ENCODE measurements at places on chromosomes 16 and 17.
A peak's percentile ranks its signal among the peaks of the same experiment; 100 is the strongest.

DNA sequence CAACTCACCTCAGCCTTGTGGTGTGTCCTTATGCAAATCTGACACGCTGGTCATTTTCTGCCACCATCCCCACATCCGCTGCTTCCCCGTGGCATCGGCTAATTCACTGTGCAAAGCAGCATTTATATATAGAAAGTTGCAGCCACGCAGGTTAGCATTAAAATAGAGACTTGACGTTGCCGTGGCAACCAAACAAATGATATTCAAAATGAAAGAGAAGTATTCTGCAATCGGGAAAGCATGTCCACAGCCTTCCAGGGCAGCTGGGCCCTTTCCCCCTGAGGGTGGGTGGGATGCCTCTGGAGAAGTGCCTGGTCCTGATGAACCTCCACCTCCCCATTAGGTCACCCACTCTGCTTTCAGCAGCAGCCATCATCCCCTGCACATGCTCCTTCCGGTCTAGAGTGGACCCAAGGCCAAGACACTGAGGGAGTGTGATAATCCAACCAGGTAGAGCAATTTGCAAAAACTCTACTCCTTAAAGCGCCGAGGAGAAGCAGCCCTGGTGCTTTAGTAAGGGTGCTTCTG, 138.7 kb downstream of the GAS7 start:
- peak; percentile 25 for DNase-seq

- DNase-seq = no peak
These were observed 46.1 kb downstream of the WSB1 start for GRCh38 chr17:27339836-27340550.

DNA sequence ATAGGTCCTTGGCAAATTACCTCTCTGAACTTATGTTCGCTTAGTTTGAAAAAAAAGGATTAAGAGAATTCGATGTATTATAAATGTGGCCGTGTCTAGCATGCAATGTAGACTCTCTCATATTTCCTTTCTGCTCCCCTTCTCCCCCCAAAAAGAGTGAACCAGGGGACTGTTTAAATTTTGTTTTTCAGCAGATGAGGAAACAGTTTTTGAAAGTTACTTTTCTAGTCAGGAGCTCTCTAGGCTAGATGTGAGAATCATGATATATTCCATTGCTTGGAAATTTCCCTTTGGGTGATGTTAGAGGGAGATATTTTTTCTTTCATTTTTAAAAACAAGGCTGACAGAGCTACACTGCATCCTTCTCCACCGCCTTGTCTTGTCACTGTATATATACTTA, 1.1 kb upstream of the CDC27 start:
- DNase-seq = no peak

DNA sequence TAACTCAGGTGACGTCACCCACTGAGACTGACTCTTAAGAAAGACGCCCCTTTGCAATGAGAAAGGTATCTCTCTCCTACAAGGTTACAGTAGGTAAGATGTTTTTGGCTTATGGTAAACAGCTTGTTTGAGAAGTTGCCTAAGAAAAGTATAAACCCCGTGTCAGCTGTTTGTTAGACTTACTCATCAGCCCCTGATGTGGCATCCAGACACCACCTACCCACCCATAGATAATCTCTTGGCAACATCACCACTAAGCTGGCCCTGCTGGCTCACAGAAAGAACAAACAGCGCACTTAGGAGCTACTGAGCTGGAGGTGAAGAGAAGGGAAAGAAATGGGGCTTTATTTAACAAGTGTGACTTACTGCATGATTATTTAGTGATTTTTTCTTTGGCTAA, 121.0 kb downstream of the PARN start:
- no peak for DNase-seq

GRCh38 chr16:1416521-1416941, 2.0 kb upstream of the UNKL start:
- DNase-seq = no peak

DNA sequence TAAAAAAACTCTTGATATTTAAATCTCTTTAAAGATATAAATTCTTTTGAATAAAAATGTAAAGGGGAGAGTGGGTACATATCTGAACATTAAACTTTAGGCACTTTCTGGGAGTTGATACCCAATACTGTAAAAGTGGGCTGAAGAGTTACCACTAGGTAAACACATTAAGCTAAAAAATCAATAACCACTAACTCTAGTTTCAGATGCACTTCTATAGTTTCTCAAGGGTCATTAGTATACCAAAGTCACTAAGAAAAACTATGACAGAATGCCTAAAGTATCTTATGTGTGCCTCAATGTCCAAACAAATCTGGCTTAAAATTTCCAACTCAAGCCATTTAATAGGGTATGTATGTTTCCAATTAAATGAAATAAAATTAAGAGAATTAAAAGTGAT, 13.1 kb upstream of the CFDP1 start:
- no peak for DNase-seq

DNA sequence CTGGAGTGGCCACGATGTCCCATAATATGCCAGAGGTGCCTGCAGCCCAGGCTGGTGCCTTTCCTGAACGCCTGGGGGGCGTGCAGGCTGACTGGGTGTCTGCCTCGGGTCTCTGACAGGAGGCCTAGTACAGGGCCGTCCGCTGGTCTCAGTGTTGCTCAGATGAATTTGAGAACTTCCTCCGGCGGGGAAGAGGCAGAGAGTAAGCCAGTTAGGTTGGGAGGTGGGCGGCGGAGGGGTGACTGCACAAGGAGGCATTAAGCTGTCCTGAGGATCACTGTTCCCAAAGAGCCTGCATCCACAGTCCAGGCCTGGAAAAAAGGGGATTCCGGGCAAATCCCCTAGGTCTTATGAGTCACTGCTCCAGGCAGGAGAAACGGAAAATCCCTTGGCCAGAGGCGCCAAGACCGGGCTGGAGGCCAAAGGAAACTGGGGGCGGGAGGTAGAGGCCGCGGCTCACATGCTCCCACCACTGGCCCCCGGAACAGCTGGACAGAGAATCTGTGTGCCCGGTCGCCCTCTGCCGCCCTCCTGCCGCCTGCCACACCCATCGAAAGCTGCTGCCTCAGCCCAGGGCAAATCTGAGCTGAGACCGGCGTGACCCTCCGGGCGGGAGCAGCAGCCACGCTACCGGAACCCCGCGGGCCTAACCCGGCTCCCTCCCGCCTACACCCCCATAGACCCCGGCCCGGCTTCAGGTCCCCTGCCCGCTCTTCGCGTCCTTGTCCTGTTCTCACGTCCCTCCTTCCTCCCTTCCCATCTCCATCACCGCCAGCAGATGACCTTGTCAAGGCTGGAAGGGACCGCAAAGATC, 1.2 kb downstream of the TRIM47 start:
- peak; percentile 89 for DNase-seq

- peak; percentile 83 for DNase-seq
These were observed 24.8 kb downstream of the RAD51D start for GRCh38 chr17:35094902-35095301.

- DNase-seq = peak; percentile 64
These were observed at the start of gene CDT1 for GRCh38 chr16:88803264-88803987. TSS of gene CDT1 (plus strand) at chr16:88803789. CDS start at chr16:88803832, 43 bp downstream.

- no peak for DNase-seq
These were observed 343.3 kb downstream of the SEC14L1 start for GRCh38 chr17:77484111-77484510.

- no peak for DNase-seq
These were observed 4.5 kb upstream of the FOXL1 start for GRCh38 chr16:86573646-86574508.

- no peak for DNase-seq
These were observed 87.3 kb downstream of the SPECC1 start for GRCh38 chr17:20096430-20096829.

DNA sequence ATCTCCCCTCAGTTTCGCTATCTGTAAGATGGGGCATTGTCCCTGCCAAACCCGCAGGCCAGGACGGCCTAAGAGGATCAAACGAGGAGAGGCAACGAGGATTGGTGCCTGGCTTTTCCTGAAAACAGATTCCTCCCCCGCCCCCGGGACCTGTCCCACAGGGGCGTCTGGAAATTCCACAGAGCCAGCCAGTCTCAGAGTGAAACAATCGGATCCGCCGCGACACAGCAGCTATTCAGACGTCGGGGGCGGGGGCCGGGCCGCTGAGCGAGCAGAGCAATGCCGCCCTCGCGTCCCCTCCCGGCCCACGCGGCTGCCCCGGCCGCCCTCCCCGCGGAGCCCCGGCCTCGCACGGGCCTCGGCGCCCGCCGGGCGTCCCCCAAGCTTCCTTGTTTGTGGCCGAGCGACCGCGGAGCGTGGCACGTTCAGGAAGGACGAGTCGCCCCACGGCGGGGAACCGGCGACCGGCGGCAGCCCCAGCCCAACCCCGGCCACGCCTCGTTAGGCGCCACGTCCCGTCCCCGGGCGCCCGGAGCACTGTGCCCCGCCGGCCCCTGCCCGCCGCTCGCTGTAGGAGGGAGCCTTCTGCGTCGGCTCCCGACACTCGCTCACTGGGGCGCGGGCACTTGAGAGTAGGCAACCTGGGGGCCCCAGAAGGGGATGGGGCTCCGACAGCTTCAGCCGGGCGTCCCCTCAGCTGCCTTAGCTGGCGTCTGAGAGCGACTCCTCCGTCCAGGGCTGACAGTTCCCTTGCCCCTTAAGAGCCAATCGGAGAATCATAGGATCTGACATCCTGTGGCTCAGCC, 29.6 kb upstream of the PHOSPHO1 start:
- DNase-seq = peak; percentile 90

GRCh38 chr17:36608794-36609497, 7.6 kb downstream of the MRM1 start:
- peak; percentile 65 for DNase-seq

GRCh38 chr17:4386406-4386805, 19.9 kb upstream of the UBE2G1 start:
- DNase-seq = no peak

GRCh38 chr17:72734613-72735012, 357.9 kb downstream of the SLC39A11 start:
- DNase-seq = no peak

DNA sequence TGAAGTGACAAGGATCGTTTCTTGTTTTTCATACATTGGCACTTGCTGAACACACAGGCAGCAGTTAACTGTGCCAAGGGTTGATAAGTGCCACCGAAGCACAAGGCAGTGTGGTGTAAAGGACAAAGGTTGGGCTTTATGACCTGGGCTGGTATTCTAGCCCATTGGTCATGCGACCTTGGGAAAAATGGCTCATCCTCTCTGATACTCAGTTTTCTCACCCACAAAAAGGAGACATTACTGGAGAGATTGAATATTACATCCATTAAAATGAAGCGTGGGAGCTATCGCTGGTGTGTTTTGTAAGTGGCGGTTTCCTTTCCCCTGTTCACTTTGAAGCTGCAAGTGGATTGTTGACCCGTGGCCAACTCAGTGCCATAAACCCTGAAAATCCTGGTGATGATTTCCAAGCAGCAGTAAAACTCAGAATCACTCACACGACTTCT, 216.9 kb downstream of the HAPSTR1 start:
- no peak for DNase-seq

- DNase-seq = no peak
These were observed 70.5 kb downstream of the TIMM22 start for GRCh38 chr17:1067282-1067956.

- no peak for DNase-seq
These were observed 115.7 kb downstream of the MRM1 start for GRCh38 chr17:36717088-36717487.

GRCh38 chr17:33229499-33229898, 63.6 kb downstream of the ASIC2 start:
- no peak for DNase-seq

DNA sequence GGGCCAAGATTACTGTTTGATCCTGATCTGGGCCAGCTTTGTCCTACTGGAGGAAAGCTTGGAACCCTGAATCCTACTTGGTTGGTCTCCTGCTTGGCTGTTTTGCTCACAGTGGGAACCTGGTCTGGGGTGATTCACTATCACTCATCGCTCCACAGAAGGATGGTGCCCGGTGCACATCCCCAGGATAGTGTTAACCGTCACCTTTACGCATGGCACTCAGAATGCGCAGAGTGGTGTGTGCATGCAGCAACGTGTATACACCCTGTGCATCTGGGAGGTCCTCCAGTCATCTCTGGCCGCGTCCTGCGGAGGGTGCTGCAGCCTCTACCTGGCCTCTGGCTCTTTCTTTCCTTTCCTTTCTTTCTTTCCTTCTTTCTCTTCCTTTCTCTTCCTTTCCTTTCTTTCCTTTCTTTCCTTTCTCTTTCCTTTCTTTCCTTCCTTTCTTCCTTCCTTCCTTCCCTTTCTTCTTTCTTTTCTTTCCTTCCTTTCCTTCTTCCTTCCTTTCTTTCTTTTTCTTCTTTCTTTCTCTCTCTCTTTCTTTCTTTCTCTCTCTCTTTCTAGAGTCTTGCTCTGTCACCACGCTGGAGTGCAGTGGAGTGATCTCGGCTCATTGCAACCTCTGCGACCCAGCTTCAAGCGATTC, 13.1 kb downstream of the SOCS3 start:
- DNase-seq = no peak

DNA sequence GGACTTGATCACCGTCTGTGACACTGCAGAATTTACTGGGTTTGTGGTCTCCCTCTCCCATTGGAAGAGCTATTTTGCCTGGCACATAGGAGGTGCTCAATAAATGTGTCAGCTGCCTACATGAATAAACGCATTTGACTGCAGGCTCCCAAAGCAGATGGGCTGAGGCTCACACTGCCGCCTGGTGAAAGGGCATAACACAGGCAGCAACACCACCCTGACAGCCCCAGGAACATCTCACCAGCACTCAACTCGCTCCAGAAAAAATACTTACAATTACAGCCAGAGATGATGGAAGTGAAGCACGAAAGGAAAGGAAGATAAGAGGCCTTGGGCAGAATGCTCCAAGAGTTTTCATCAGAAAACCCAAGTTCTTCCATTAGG, 73.9 kb downstream of the RPH3AL start:
- DNase-seq = no peak

- DNase-seq = no peak
These were observed 20.3 kb downstream of the ALOX15B start for GRCh38 chr17:8059131-8059530.

DNA sequence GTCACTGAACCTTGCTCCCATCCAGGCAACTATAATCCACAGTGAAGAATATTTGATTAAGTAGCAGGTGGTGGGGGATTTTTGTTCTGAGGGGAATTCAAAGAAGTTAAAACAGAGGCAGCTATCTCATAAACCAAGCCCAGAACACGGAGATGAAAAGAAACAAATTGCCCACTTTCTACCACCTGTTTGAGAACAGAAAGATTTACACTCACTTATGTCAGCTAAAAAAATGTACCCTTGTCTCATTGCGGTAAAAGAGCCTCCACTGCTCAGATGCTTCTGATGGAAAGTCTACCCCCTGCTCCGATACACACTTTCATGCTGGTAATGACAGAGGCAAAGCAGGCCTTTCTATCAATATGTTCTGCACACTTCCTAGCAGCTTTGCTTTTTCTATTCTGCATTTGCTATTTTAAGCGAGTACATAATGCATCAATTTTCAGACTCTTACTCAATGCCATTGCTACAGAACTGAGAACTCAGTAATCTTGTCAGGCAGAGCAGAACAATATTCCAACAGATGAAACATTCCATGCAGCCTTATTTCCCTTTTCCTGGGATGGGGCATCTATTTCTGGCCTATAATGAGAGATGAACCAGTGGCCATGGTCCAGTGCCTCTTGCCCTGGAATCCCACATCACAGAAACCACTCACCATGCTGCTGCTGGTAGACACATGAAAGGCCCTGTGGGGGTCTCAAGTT, 29.0 kb downstream of the CDK5R1 start:
- DNase-seq = no peak

Data from AG10803 (cell line).